Suprapubic skin (tissue), 4 donors: ENCODE measurements at places on chromosomes 12 and 14.

- no peak for DNase-seq
These were observed 89.2 kb downstream of the FOXN3 start for GRCh38 chr14:89327771-89328212.

- DNase-seq = no peak
These were observed 39.3 kb downstream of the RPS6KA5 start for GRCh38 chr14:91021115-91021514.

DNA sequence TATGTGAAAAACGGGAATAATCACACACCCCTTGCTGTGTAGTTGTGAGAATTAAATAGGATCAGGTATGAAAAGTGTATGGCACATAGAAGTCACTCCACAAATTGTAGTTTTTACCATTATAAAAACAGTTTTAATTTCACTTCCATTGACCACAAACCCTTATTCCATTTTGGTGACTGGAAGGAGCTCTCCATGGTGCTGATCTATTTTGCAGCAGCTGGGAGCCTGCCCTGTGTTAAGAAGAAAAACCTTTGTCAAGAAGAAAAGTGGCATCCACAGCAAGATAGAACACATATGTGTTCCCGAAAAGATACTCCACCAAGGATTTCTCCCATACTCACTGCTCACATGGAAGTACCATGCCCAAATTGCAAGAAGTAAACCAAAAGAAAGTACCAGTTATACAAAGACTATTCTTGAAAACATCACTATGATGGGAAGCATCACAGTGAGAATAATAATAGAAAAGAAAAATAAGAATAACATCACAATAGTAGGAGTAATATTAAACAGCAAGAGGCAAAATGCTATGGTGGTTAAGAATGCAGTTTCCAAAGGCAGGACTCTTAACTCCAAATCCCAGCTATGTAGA lies 58.7 kb downstream of the TUNAR start:
- DNase-seq = no peak

GRCh38 chr14:96852823-96853422 lies 55.7 kb downstream of the VRK1 start:
- no peak for DNase-seq

DNA sequence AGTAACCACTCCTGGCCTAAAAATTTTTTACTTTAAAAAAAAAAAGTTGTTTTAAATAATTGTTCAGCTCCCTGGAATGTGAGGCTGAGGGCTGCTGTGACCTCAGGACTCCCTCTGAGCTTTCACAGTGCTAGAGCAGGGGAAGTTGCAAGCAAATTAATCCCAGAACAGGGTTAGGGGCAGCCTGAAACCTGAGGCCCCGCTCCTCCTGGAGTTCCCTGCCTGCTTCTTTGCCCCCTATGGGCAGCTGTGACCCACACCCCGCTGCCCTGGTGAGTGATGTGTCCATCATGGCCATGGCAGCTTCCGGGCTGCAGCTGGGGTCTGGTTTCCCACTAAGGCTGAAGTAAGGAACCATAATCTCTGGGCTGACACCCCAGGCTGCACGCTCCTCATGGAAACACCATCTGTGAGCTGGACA lies 9.5 kb downstream of the RITA1 start:
- DNase-seq = no peak
